CD4-positive, alpha-beta T cell treated with Interleukin-6 at 100 ng/mL for 8 hours (primary cell): ENCODE measurements at places on chromosomes 7 and 10.

- no peak for DNase-seq
Measured at GRCh38 chr7:122363144-122363543, 58.6 kb upstream of the FEZF1 start.

GRCh38 chr10:76405922-76406321 lies 974.5 kb downstream of the LRMDA start:
- DNase-seq, result no peak

DNA sequence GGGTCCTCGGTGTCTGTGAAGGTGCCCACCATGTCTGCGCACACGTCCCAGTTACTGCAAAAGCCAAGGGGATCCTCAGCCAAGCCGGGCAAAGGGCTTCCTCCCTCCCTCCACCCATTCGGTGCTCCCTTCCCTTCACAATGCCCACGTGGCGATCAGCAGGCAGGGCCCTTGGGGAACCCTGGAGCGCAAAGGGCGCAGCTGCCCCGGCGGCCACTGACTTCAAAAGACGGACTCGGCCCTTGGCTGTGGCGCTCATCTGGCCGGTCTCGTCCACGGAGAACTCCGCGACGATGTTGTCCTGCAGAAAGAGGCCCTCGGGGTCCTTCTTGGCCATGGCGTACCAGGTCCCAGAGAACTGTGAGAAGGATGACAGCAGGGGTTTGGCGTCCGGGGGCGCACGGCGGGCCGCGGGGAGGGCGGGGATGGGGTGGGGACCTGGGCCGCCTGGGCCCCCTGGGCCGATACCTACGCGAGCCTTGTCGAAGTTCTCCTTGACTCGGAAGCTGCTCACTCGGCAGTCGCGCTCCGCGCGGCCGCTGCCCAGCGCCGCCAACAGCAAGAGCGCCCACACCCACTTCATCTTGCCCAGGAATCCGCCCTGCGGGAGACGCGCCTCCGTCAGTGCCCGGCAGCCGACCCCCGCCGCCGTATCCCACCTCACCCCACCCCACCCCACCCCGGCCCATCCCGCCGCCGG lies 439 bp downstream of the RBP4 start:
- no peak for DNase-seq

DNA sequence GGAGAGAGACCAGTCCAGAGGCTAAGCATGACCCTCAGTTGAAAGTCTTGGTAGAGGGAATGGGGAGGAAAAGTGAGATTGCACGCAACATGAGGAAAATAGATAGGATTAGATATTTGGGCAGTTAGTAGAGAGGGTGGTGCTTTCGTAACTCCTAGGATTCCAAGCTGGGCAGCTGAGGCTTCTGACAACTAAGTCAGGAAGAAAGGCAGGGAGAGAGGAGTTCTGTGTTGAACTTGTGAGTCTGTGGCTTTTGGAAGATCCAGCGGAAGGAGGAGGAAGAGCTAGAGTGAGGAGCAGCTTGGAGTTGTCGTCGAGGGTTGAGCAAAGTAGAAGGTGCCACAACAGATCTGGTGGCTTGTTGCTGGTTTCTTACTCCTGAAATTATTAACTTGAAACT lies 21.8 kb downstream of the CUL1 start:
- no peak for DNase-seq

DNA sequence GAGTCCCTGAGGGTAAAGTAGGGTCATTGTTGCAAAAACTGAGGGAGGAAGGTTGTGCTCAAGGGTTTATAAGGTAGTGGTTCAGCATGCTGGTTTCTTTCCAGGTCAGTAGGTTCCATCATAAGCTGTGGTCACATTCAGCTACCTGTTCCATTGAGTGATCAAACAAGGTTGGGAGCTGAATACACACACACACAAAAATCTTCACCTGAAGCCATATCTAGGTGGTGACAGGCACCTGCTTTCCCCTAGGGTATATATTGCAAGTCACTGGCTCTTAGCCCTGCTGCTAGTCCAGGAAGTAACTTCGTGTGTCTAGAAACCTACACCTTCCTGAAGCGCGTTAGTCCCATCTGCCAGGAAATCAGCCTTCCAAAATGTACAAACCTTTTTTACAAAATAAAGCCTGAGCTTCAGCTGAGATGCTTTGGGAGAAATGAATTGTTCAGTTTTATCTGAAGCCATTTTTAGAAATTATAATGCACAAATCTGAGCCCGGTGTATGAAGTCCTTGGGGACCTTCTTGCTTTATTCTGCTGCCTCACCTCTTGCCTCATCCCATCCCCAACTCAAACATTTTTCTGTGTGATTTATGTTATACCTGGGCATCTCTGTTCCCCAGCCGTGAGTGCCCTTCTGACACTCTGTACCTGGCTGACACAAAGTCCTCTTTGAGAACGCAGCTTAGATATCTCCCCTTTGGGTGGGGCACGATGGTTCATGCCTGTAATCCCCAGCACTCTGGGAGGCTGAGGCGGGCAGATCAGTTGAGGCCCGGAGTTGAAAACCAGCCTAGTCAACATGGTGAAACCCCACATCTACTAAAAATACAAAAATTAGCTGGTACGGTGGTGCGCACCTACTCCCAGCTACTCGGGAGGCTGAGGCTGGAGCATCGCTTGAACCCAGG lies 10.6 kb upstream of the LAMTOR4 start:
- no peak for DNase-seq

GRCh38 chr10:114026189-114027040 lies 17.3 kb upstream of the ADRB1 start:
- no peak for DNase-seq

DNA sequence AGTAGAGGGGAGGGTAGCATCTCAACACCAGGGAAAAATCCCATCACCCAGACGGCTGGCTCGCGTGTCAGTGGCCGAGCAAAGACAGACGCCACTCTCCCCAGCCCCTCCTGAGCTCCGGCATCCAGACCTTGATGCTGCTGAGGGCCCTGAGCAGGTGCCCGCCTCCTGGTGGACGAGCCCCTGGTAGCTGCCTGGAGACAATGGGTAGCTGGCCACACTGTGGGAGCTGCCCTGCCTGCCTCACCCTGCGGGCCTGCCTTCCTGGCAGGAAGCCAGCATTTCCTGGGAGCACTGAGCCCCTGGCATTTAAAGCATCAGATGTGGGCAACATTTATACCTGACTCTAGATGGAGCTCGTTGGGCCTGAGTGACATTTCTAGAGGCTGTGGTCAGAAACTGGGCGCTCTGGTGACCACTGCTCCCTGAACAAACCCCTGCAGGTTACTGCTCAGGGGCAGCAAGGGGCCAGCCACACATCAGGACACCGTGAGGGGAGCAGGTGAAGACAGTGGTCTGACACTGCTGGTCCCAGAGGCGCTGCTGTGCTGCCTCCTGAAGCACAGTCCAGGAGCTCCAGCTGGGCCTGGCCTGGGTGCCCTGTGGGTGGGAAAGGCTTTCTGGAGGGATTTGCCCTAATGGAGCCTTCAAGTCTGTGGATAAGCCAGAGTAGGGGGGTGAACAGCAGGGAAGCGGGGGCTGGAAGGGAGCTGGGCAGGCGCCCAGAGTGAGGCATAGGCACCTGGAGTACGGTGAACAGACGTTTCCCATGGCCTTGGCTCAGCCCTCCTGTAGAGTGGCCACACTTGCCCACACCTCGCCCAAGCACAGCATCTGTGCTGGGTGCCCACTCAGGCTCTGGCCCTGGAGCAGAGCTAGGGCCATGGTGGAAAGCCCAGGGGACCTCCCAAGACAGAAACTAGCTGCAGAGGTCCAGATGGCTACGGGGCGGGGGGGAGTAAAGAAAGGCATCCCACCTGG lies 138.7 kb downstream of the MAPK8 start:
- no peak for DNase-seq

GRCh38 chr10:6059506-6059905 lies 2.7 kb downstream of the IL2RA start:
- no peak for DNase-seq

DNA sequence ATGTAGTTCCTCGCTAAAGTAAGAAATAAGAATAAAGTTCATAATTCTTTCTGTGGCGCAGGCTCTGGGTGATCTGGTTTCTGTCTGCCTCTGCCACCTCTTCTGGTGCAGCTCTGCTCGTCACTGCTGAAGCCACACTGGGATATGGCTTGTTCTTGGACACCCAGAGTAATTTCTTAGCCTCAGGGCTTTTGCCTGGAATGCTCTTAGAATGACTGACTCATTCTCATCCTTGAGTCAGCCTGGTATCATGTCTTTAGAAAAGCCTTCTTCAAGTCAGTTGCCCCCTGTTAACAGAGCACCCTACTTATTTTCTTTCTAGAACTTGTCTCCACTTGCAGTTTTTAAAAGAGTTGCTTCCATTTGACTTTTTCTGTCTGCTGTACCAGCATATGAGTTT lies 2.0 kb downstream of the ZSCAN25 start:
- DNase-seq, result no peak

GRCh38 chr10:66176772-66177171 lies 749.1 kb upstream of the LRRTM3 start:
- no peak for DNase-seq

- DNase-seq, result no peak
Measured at GRCh38 chr7:148901178-148901577, 17.1 kb upstream of the EZH2 start.

DNA sequence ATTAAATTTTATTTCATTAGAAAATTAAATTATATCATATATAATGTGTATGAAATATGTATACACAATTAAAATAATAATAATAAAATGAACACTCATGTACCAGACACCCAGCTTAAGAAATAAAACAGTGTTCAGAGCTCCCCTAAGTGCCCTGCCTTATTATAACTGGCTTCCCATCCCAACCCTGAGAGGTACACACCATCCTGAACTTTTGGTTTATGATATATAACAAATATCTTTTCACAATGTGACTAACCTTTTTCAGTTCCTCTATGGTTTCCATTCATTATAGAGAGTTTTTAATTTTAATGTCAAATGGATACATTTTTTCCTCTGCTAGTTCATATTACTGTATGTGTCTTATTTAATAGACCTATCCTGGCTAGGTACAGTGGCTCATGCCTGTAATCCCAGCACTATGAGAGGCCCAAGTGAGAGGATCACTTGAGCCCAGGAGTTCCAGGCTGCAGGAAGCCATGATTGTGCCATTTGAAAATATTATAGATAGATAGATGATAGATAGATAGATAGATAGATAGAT lies 24.0 kb upstream of the STEAP2 start:
- DNase-seq, result no peak

DNA sequence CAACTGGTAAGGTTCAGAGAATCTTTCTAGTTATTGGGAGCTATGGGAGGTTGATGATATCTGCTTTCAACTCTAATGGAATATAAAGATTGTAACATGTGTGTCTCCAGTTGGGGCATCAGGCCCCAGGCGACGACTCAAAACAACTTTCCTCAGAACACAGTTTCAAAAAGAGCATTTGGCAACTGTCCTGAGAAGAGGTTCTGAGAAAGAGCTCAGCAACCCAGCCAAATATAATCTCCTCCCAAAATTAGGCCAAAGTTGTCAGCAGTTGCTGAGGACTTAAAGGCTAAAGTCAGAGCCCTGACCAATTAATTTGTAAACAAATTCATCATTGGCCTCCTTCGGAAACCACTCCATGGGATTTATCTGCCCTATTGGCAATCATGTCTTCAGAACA lies 251.1 kb upstream of the NFE2L3 start:
- DNase-seq, result no peak

GRCh38 chr7:55951637-55952351 lies at the start of gene MRPS17:
Gene MRPS17, plus strand, starts transcription at chr7:55951877. Its CDS starts 1,319 bp downstream, at chr7:55953196.
- peak; percentile 92 for DNase-seq

- DNase-seq, result no peak
Measured at GRCh38 chr7:104814126-104814525, 199.9 kb upstream of the KMT2E start.

- no peak for DNase-seq
Measured at GRCh38 chr7:130699686-130700085, 13.3 kb upstream of the TSGA13 start.

- DNase-seq, result no peak
Measured at GRCh38 chr7:48537561-48537960, 366.3 kb downstream of the ABCA13 start.

GRCh38 chr10:72234560-72235095 lies 18.6 kb upstream of the ASCC1 start:
- no peak for DNase-seq

GRCh38 chr10:13765641-13766341 lies 179.0 kb downstream of the PRPF18 start:
- no peak for DNase-seq

- DNase-seq, result no peak
Measured at GRCh38 chr10:56728349-56728748, 367.3 kb upstream of the ZWINT start.

DNA sequence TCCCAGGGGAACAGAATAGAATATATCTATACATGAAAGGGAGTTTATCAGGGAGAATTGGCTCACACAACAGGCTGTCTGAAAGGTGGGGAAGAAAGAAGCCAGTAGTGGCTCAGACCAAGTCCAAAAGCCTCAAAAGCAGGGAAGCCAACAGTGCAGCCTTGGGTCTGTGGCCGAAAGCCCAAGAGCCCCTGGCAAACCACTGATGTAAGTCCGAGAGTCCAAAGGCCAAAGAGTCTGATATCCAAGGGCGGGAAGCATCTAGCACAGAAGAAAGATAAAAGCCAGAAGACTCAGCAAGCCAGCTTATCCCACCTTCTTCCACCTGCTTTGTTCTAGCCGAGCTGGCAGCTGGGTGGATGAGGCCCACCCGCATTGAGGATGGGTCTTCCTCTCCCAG lies 172.5 kb downstream of the CCDC71L start:
- no peak for DNase-seq

DNA sequence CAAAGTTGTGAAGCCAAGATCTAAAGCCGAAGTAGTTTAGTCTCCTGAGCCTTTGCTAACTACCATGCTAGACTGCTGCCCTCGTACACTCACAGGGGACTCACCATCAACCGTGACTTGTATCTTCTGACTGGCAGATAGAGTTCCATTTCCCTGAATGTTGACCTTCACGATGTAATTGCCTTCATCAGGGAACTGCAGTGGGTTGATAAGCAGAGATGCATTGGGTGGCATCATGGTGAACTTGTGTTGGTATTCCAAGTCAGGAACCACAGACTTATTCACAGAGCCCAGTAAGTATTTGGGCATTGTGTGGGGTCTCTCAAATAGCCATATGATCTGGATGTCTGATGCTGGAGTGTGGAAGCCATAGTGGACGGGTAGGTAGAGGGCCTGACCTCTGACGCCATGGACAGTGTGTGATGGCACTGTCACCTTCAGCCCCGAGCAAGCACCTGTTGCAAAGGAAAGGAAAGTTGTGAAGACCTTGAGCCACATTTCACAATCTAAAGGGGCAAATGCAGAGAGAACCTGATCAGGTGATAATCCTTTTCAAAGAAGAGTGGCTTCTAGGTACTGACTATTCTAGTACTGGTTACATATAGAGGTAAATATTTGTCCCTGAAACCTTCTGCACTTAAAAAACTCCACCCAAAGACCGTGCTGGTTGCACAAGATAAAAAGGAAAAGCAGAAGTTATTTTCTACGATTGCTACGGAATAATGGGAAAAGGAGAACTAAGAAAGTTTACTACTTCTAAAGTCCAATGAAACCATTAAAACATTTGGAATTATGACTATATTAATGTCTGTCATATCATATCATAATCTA lies 7.1 kb downstream of the HEPACAM2 start:
- no peak for DNase-seq
